ENCODE measurements at places on chromosomes 12 and 14. TPM values are rescaled to one million over a fixed set of nuclear protein-coding genes. Genes with fewer than 3 reads are reported as not detected.

The TMEM132D gene
- under 0.01 TPM for total RNA-seq

The KLRC1 gene
- 6.4 TPM for total RNA-seq

The CARMIL3 gene
- 0.52 TPM for total RNA-seq

The LRP1-AS gene
- not detected for total RNA-seq

The MSRB3 gene
- total RNA-seq: 1.4 TPM

The LRTM2 gene
- total RNA-seq: 0.10 TPM

The NTF3 gene
- not detected for total RNA-seq

The PLA2G1B gene
- 0.31 TPM for total RNA-seq

The OTX2 gene
- total RNA-seq: not detected

The RNASE3 gene
- 2.2 TPM for total RNA-seq

The ARMH4 gene
- total RNA-seq: 0.21 TPM

The PTPRQ gene
- total RNA-seq: not detected

The CNTN1 gene
- not detected for total RNA-seq

The OR4E2 gene
- not detected for total RNA-seq

The B4GALNT1 gene
- under 0.01 TPM for total RNA-seq

The PLEKHG3 gene
- total RNA-seq: 6.7 TPM

The HOXC10 gene
- not detected for total RNA-seq

The TRAF3 gene
- total RNA-seq: 42.4 TPM

The LMNTD1 gene
- total RNA-seq: not detected

The OTOGL gene
- not detected for total RNA-seq

The CLEC14A gene
- not detected for total RNA-seq

The NR1H4 gene
- total RNA-seq: 0.10 TPM

The GDF3 gene
- not detected for total RNA-seq

The KLRK1 gene
- 41.9 TPM for total RNA-seq

The TRPV4 gene
- 0.31 TPM for total RNA-seq

The TGFB3 gene
- 2.9 TPM for total RNA-seq

The GAS2L3 gene
- 9.0 TPM for total RNA-seq

The PUS7L gene
- 16.4 TPM for total RNA-seq

The P2RX2 gene
- total RNA-seq: 0.10 TPM

The GLS2 gene
- 1.2 TPM for total RNA-seq

The DTX3 gene
- total RNA-seq: 12.6 TPM

The RBP5 gene
- total RNA-seq: not detected

The NEUROD4 gene
- total RNA-seq: not detected

The UTP20 gene
- total RNA-seq: 12.5 TPM

The TBX5 gene
- total RNA-seq: not detected

The JPH4 gene
- not detected for total RNA-seq

The CLEC1B gene
- total RNA-seq: 14.2 TPM

The SLC25A47 gene
- total RNA-seq: 0.10 TPM

All from mononuclear cell (primary cell).